Lung (tissue), 17 donors: ENCODE measurements at places on chromosomes 11 and 22. TPM values are rescaled to one million over a fixed set of nuclear protein-coding genes. Genes with fewer than 3 reads are reported as not detected.

- H3K4me3 ChIP-seq = no peak overlapping the region
- no peak for DNase-seq
- no peak overlapping the region for H3K27ac ChIP-seq
- no peaks in the 10 kb centered on the region for H3K36me3 ChIP-seq
- no peaks in the 10 kb centered on the region for H3K4me1 ChIP-seq
Measured at GRCh38 chr11:60315871-60316270, 11.2 kb upstream of the MS4A6E start.

- no peaks in the 10 kb centered on the region for H3K36me3 ChIP-seq
- DNase-seq = no peak
- no peaks in the 10 kb centered on the region for H3K27me3 ChIP-seq
- H3K27ac ChIP-seq = no peak overlapping the region
Measured at GRCh38 chr11:45321669-45322068, 35.5 kb upstream of the SYT13 start.

DNA sequence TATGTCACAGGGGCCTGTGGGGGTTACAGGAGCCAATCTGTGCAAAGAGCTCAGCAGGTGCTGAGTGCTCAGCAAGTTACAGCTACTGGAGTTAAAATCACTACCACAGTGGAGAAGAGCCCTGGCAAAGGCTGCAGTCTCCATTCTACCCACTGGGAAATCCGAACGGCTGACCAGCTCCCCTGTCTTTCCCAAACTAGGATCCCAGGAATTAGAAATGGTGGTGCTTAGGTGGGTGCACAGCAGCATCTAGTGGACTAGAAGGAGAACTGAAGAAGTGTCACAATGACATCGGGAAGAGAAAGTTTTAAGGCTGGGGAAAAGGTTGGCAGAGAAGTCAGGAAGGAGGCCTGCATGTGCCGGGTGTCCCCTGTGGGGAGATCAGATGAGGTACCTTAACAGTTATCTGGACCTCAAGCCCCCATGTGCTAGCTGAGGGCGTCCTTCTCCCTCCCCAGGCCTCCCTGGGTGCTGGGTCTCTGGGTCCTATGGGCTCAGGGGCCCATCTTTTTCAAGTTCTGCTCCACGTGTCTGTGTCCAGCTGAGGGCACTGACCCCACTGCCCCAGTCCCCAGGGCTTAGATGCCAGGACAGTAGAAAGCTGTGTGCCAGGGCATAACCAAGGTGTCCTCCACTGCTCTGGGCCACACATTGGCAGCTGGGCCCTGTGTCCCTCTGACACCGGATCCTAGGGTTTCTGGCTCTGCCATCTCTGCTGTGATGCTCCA lies 1.9 kb downstream of the PIWIL3 start:
- no peak overlapping the region for H3K4me3 ChIP-seq
- DNase-seq = peak; percentile 40
- no peaks in the 10 kb centered on the region for H3K36me3 ChIP-seq

DNA sequence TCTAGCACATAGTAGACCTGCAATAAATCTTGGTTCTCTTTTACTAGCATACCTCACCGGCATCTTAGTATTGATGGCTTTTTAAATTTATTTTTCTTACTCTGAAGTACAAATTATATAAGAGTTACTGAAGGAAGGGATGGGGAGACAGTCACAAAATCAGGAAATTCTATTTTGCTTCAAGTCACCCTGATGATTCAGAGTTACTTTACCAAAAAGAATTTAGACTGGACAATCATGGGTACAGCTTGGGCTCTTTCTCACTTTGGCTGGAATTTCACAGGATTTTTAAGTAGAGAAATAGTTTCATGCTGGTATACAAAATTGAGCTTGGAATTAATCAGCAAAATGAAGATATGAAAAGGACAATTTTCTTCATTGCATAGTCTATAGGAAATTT lies 919.2 kb downstream of the METTL15 start:
- H3K27ac ChIP-seq = no peak overlapping the region
- no peaks in the 10 kb centered on the region for H3K36me3 ChIP-seq
- no peak overlapping the region for H3K4me3 ChIP-seq
- no peak for DNase-seq
- H3K27me3 ChIP-seq = no peaks in the 10 kb centered on the region

GRCh38 chr11:120137611-120138521 lies at the start of gene TRIM29:
Gene TRIM29 (minus strand): TSS chr11:120138113. CDS start chr11:120138031, 82 bp downstream.
- H3K27me3 ChIP-seq = no peaks in the 10 kb centered on the region
- no peaks in the 10 kb centered on the region for H3K4me1 ChIP-seq
- no peak within 1 kb of the TSS for H3K27ac ChIP-seq

- H3K27ac ChIP-seq = no peak overlapping the region
- no peaks in the 10 kb centered on the region for H3K36me3 ChIP-seq
- DNase-seq = no peak
- H3K4me1 ChIP-seq = no peaks in the 10 kb centered on the region
- H3K27me3 ChIP-seq = no peaks in the 10 kb centered on the region
- H3K4me3 ChIP-seq = no peak overlapping the region
Measured at GRCh38 chr11:107988397-107989158, 20.1 kb upstream of the CUL5 start.

- no peaks in the 10 kb centered on the region for H3K27me3 ChIP-seq
- H3K4me3 ChIP-seq = no peak overlapping the region
- H3K4me1 ChIP-seq = no peaks in the 10 kb centered on the region
Measured at GRCh38 chr11:31254415-31254814, 115.1 kb downstream of the DCDC1 start.

Gene LSP1
- 44.9 TPM for total RNA-seq

Gene SLC5A1
- 0.63 TPM for total RNA-seq

Gene NCAM1
- total RNA-seq = 4.1 TPM

- no peak for DNase-seq
- no peaks in the 10 kb centered on the region for H3K36me3 ChIP-seq
- no peaks in the 10 kb centered on the region for H3K27me3 ChIP-seq
- no peak overlapping the region for H3K27ac ChIP-seq
Measured at GRCh38 chr11:78954696-78955095, 380.0 kb upstream of the NARS2 start.

Gene TBX1
- total RNA-seq = 19.3 TPM

DNA sequence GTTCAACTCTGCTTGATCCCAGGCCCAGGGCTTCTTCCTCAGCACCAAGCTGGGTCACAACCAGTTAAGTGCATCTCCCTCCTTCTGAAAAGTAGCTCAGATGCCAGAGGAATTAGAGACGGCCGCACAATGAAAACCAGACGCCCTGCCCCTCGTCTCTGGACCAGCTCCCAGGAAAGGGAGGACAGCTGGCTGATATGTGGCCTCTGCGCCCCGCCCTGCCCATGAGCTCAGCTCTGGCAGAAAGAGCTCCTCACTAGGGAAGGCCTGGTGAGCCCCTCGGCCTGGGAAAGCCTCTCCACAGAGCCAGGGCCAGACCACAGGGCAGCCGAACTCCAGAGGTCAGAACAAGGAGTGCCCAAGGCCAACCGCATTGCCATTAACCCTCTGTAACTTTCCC lies 18.1 kb upstream of the SCGB1A1 start:
- H3K27me3 ChIP-seq = no peaks in the 10 kb centered on the region
- no peak overlapping the region for H3K4me3 ChIP-seq
- H3K27ac ChIP-seq = peak overlapping the region; percentile 21
- H3K36me3 ChIP-seq = no peaks in the 10 kb centered on the region

GRCh38 chr11:13261591-13262061 lies 16.0 kb upstream of the BMAL1 start:
- H3K27ac ChIP-seq = peak overlapping the region; percentile 83
- no peak for DNase-seq
- peaks cover 13% of the 10 kb centered on the region for H3K4me1 ChIP-seq
- H3K36me3 ChIP-seq = no peaks in the 10 kb centered on the region

- H3K27ac ChIP-seq = no peak overlapping the region
- no peak for DNase-seq
- H3K36me3 ChIP-seq = peaks cover 3% of the 10 kb centered on the region
- no peaks in the 10 kb centered on the region for H3K27me3 ChIP-seq
Measured at GRCh38 chr11:12392672-12393071, 15.3 kb downstream of the PARVA start.

DNA sequence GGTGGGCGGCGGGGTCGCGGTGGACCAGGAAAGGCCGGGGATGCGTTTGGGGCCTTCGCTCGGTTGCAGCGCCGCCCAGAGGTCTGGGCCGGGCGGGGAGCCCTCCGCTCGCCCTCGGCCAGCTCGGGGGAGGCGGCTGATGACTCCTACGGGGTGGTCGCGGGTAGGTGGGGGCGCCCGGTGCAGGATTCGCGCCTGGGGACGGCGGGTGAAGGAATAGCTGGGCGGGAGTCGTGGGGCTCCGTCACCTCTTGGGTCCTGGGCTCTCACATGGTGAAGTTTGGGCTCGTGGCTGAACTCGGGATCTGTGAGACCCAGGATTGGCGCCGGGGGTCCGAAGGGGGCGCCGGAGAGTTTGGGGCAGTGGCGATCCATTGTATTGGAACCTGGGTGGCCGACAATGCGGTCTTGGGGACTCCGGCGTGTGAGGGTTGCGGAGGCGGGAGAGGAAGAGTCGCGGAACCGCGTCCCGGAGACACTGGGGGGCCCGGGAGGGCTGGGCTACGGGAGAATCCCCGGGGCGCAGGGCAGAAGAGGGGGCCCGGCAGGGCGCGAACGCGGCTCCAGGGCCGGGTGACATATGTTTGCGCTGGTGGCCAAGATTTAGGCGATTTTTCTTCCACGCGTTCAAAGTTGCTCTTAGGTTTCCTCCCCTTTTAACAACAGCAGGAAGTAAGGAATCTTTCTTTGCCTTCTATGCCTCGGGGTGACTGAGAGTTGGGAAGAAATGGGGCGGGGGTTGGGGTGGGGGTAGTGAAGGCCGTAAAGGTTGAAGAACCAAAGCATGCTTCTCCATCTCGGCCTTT lies 935 bp downstream of the QSER1 start:
- no peaks in the 10 kb centered on the region for H3K27me3 ChIP-seq
- H3K4me3 ChIP-seq = peak overlapping the region; percentile 97
- peak overlapping the region; percentile 89 for H3K27ac ChIP-seq
- H3K36me3 ChIP-seq = no peaks in the 10 kb centered on the region

DNA sequence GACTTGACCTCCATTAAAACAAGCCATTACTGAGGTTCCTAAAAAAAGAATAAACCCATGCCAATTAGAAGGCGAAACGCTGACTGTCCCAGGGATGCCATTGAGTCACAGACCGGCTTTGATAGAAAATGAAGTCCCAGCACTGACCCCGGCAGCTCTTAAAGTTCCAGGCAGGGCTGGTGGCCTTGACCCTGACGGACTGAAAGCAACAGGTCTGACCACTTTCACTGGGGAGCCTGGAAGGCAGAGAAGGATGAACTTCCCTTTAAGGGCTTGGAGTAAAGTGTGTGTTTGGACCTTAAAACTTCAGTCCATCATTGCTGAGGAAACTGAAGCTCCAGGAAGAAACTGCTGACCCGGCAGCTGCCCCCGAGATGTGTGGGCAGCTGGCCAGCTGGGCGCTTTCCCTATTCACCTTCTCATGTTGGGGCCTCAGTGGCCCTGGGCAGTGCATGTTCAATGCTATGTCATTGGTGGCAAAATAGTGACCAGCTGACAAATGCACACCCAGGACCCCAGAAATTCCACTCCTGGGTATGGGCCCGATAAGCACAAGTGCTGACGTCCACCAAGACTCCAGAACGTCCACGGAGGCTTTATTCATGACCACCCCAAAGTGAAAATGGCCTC lies 18.9 kb upstream of the EFCAB6 start:
- H3K27me3 ChIP-seq = no peaks in the 10 kb centered on the region
- no peaks in the 10 kb centered on the region for H3K4me1 ChIP-seq
- no peak overlapping the region for H3K27ac ChIP-seq
- H3K36me3 ChIP-seq = no peaks in the 10 kb centered on the region
- H3K4me3 ChIP-seq = no peak overlapping the region

DNA sequence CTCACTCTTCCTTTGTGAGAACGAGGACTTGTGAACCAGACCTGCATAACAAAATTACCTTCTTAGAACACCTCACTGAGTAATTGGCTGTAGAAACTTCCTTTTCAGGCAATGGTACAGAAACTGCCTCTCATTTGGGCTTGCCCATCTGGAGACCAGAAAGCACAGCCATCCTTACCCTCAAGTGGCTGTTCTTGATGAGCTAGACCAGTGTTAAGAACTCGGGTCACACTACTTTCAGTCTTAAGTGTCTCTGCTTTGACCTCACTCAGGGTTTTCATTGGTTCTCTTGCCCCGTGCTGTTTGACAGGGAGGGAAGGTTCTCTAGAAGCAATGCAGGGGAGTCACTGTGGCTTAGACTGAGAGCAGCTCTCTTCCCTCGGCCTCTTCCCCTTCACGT lies 29.3 kb downstream of the NAT10 start:
- no peak for DNase-seq
- H3K4me3 ChIP-seq = no peak overlapping the region
- no peak overlapping the region for H3K27ac ChIP-seq
- no peaks in the 10 kb centered on the region for H3K4me1 ChIP-seq
- H3K27me3 ChIP-seq = no peaks in the 10 kb centered on the region

- no peaks in the 10 kb centered on the region for H3K27me3 ChIP-seq
- peaks cover 3% of the 10 kb centered on the region for H3K4me1 ChIP-seq
- no peak overlapping the region for H3K4me3 ChIP-seq
- H3K36me3 ChIP-seq = no peaks in the 10 kb centered on the region
- DNase-seq = no peak
Measured at GRCh38 chr11:106446955-106447354, 369.5 kb downstream of the AASDHPPT start.

- no peaks in the 10 kb centered on the region for H3K36me3 ChIP-seq
- H3K27me3 ChIP-seq = peaks cover 3% of the 10 kb centered on the region
- H3K4me1 ChIP-seq = no peaks in the 10 kb centered on the region
- no peak overlapping the region for H3K4me3 ChIP-seq
Measured at GRCh38 chr22:27329966-27330645, 471.4 kb downstream of the MN1 start.

GRCh38 chr22:39234867-39235687 lies 9.7 kb downstream of the PDGFB start:
- no peak overlapping the region for H3K4me3 ChIP-seq
- peaks cover 7% of the 10 kb centered on the region for H3K36me3 ChIP-seq
- H3K27me3 ChIP-seq = no peaks in the 10 kb centered on the region
- H3K27ac ChIP-seq = peak overlapping the region; percentile 69
- peaks cover 58% of the 10 kb centered on the region for H3K4me1 ChIP-seq

GRCh38 chr11:10455637-10456487 lies 798 bp downstream of the AMPD3 start:
- H3K36me3 ChIP-seq = no peaks in the 10 kb centered on the region
- H3K27me3 ChIP-seq = peaks cover 3% of the 10 kb centered on the region
- no peak overlapping the region for H3K4me3 ChIP-seq
- H3K27ac ChIP-seq = peak overlapping the region; percentile 54
- peaks cover 16% of the 10 kb centered on the region for H3K4me1 ChIP-seq

GRCh38 chr22:30781271-30781875 lies 86.7 kb downstream of the OSBP2 start:
- no peak overlapping the region for H3K27ac ChIP-seq
- DNase-seq = no peak
- no peaks in the 10 kb centered on the region for H3K27me3 ChIP-seq
- no peaks in the 10 kb centered on the region for H3K4me1 ChIP-seq

Gene MUC5AC
- total RNA-seq = 0.77 TPM
